NCI-H748 treated with DMSO at 0.1 percent for 48 hours (cell line): ENCODE measurements at places on chromosomes 3 and 15.

DNA sequence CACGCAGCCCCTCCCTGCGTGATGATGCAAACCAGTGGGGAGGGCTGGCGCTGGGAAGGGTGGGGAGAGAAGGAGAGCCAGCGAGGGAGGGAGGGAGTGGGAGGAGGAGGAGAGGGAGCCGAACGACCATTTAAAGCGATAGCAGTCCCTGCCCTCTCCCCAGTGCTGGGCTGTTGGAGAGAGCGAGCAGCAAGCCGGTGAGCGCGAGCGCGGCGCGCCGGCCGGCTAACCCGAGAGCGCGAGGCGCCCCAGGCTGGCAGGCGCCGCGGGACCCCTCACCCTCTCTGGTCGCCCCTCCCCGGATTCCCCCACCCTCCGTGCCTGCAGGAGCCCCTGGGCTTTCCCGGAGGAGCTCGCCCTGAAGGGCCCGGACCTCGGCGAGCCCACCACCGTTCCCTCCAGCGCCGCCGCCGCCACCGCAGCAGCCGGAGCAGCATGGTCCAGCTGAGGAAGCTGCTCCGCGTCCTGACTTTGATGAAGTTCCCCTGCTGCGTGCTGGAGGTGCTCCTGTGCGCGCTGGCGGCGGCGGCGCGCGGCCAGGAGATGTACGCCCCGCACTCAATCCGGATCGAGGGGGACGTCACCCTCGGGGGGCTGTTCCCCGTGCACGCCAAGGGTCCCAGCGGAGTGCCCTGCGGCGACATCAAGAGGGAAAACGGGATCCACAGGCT lies at the start of gene GRM7:
GRM7 (plus strand) TSS at position 162 of the 671 bp plus-strand sequence.
- peak; percentile 7 for DNase-seq

- DNase-seq: no peak
Measured at GRCh38 chr15:61141497-61142125, 87.5 kb downstream of the RORA start.

DNA sequence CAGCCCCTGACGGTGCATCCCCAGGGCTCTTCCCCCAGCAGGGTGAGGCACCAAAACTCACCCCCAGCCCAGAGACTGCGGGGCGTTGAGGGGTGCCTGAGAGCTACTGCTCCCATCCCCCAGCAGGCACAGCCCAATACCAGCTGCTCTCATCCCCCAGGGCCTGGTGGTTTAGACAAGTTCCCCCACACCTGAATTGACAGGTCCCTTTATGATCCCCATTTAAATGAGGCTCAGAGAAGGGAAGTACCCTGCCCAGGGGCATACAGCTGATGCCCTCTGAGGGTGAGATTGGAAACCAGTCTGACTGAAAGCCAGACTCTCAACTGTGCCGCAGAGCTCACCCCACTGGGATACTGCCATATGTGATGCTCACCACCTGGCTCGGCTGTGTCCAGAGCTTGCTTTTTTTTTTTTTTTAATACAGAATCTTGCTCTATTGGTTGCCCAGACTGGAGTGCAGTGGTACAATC lies 20.1 kb downstream of the DUSP7 start:
- no peak for DNase-seq

DNA sequence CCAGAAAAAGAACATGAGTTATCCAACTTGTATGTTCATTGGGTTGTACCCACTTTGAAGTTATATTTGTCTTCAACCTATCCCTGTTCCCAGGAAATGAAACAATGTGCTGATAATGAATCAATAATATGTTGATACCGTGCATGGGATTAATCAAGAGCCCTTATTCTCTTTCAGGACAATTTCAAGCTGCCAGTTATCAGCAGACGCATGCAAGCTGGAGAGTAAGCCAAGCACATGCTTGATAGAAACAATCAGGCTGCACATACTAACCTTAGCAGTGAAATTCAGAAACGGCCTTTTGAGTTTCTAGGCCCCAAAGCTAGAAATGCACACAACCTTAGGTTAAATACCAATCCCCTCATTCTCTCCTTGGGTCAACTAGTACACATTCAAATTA lies 480.4 kb upstream of the AGTR1 start:
- DNase-seq: no peak

DNA sequence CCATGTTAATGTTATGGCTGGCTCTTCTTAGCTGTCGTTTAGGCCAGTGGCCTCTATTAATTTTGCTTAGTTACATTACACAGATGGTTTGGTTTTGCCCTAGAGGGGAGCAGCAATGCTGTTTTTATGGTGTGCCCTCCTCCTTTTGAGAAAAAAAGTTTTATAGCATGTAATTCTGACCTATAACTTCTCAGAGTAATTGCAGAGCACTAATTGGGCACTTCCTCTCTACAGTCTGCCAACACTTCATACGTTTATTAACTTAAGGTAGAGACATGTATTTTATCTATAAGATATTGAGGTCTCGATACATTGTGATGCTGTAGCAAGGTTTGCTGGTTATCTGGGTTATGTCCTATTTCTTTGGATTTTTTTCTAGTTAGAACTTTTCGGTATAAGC lies 12.2 kb downstream of the SLC25A26 start:
- DNase-seq: no peak

DNA sequence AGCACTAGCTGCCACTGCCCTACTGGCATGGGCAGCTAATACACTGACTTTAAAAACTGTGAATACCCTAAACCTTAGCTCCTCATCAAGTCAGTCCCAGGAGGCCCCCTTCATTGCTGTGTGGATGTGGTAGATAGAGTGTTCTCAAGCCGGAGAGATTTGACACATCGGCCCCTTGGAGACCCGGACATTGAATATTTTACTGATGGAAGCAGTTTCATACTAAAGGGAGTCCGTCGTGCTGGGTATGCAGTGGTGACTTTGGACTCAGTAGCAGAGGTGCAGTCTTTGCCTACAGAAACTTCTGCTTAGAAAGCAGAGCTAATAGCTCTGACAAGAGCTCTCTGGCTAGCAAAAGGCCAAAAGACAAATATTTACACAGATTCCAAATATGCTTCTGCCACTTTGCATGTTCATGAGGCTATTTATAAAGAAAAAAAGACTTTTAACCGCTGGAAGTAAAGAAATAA lies 17.5 kb downstream of the CCR4 start:
- DNase-seq: no peak

DNA sequence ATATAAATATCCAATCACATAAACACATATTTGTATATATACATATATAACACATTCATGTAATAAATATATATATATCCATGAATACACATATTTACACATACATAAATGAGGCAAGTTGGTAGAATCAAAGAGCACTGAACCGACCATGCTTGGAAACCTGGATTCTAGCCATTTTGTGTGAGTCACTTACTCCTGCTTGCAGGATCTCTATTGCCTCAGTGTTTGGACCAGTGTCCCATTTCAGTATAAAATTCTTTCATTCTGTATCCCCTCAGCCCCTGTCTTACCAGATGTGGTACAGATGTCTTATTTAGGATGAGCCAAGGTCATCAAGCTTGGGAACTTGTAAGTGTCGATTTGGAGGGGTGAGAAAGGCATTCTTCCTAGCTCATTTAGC lies 391.4 kb upstream of the FRG2C start:
- no peak for DNase-seq

DNA sequence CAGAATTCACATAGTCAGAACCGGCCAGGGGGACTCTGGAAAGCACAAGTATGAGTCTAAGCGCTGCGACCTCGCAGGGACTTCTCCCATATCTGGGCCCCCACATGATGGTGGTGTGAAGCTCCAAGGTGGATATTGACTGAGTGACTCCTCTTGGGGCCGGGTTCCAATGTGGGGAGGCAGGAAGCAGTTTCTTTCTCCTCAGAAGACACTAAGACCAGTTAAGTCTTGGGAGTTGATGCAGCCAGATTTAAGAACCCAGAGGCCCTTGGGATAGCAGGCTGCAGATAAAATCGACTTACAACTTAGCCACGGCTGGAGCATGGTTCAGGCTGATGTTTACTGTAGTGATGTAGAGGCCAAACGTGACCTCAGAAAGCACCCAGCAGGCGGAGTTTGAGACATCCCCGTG lies 55.4 kb upstream of the KLF13 start:
- no peak for DNase-seq

GRCh38 chr3:187966096-187966495 lies 187.9 kb upstream of the LPP start:
- DNase-seq: no peak

- DNase-seq: no peak
Measured at GRCh38 chr3:82556113-82556512, 794.7 kb upstream of the GBE1 start.

DNA sequence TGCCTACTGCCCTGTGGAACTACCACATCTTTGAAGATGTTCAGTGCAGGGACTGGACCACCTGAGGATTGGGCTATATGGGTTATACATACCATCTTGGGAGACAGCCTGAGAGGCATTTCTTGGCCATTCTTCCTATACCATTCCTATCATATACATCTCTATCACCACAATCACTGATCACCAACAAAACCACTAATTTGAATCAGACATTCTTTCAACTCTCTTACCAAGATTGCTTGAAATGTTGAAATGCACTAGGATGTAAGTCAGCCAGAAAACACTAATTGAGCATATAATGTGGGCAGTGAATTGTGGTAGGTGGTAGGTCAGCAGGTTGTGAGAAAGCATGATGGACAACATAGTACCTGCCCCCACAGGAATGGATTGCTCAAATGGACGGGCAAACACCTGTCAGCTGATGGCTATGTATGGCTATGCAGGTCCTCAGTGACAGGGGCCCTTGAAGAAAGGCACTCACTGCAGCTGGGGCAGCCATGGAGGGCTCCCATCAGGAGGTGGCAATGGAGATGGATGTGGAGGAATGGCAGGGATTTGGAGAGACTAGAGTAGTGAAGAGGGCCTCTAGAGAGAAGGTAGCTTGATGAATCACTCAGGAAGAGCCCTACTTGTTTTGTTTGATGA lies 49.1 kb downstream of the AMOTL2 start:
- DNase-seq: no peak

DNA sequence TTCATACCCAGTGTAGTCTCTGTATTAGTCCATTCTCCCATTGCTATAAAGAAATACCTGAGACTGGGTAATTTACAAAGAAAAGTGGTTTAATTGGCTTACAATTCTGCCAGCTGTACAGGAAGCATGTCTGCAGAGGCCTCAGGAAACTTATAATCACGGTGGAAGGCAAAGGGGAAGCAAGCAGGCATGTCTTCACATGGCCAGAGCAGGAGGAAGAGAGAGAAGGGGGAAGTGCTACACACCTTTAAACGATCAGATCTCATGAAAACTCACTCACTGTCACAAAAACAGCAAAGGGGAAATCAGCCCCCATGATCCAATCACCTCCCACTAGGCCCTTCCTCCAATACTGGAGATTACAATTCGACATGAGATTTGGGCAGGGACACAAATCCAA lies 6.3 kb upstream of the PARP14 start:
- no peak for DNase-seq

DNA sequence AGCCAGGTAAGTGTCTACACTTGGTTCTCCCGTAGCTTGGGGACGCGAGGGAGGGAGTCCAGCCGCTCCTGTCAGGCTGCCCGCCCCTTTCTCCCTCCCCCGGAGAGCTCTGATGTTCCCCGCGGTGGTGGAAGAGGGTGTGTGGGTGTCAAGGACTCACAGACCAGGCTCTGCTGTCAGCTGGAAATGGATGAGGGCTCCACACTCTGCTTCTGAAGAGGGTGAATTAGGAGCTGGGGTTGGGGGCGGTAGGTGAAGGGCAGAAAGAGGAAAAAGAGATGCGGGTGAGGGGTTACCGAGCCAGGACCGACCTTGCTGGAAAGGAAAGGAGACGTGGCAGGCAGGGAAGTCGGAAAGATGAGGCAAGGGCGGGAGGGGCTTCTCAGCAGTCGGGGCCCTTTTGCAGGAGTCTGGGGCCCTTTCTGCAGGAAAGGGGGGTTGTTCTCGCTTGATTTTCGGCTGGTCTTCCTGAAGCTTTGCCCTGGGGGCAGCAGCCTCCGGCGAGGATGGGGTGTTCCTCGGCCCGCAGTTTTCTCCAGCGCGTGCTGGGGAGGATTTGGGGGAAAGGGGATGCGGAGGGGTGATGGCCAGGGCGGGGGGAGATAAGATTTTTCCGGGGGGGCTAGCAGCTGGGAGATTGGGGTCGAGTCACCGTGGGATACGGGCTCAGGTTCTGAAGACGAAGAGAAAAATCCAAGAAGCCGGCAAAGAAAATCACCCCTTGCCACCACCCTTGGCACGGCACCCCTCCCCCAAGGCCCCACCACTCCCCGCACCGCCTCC lies 602 bp upstream of the BAHD1 start:
- no peak for DNase-seq
